WERI-Rb-1 (cell line): ENCODE measurements at places on chromosomes 1 and 21.

GRCh38 chr1:4549930-4550329 lies 104.5 kb upstream of the AJAP1 start:
- no peak for DNase-seq

- DNase-seq, result no peak
Measured at GRCh38 chr1:113858982-113859381, 12.5 kb downstream of the PTPN22 start.

DNA sequence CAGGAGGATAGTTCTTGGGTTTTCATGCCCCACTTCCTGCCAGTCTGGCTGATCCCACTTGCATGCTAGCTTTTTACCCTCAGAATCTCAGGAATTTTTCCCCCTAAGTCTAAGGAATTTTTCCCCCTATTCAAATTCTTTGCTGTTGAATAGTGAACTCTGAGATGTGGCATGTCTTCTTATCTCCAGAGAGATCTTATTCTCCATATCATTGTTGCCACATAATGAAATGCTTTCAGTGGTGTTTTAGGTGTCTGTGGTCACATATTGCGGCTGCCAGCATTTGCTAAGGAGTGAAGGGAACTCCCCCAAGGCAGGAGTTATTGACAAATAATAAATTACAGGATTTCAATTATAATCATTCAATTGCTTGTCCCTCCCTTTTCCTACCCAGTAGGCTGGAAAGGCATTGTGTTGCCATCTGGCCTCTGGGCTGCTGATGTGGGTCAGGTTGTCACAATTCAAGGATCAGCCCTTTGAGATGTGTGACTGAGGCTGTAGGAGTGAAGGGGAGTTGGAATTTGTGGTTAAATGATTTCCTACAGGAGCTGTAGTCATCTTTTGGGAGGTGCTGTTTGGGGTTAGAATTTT lies 3.9 kb upstream of the FLG start:
- DNase-seq, result no peak

DNA sequence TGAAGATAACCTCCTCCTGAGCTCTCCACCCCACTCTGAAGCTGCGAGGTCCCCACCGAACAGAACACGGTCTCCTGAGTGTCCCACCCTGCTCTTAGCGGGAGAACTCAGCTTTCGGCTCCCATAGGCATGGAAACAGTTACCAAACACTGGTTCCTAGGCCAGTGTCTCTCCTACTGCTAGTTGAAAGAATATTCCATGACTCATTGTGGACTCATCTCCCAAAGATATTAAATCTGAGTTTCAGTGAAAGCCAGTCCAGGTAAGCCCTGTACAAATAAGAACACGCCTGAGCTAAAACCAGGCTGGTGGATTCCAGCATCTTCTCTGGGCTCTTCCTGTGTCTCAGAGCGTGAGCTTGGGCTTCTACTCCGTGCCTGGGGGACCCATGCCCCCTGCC lies 107.5 kb upstream of the CLDN14 start:
- no peak for DNase-seq

DNA sequence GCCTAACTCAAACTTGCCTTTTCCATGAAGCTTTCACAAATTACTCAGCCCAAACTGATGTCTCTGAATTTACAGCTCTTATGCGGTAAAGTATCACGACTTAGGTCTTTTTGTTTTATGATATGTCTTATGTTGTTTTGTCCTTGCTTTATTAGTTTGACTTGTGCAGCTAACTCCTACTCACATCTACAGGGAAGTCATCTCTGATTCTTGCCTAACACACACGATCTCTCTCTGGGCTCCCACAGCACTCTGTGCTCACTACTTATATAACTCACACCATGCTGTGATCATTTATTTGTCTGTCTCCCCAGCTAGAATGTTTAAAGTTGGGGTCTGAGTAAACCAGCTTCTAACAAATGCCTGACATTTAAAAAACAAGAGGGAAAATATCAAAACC lies 9.3 kb upstream of the PI4KB start:
- DNase-seq, result no peak

DNA sequence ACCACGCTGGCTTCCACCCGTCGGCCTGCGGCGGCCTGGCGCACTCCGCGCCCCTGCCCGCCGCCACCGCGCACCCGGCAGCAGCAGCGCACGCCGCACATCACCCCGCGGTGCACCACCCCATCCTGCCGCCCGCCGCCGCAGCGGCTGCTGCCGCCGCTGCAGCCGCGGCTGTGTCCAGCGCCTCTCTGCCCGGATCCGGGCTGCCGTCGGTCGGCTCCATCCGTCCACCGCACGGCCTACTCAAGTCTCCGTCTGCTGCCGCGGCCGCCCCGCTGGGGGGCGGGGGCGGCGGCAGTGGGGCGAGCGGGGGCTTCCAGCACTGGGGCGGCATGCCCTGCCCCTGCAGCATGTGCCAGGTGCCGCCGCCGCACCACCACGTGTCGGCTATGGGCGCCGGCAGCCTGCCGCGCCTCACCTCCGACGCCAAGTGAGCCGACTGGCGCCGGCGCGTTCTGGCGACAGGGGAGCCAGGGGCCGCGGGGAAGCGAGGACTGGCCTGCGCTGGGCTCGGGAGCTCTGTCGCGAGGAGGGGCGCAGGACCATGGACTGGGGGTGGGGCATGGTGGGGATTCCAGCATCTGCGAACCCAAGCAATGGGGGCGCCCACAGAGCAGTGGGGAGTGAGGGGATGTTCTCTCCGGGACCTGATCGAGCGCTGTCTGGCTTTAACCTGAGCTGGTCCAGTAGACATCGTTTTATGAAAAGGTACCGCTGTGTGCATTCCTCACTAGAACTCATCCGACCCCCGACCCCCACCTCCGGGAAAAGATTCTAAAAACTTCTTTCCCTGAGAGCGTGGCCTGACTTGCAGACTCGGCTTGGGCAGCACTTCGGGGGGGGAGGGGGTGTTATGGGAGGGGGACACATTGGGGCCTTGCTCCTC lies 1.9 kb downstream of the OLIG2 start:
- DNase-seq, result no peak

GRCh38 chr1:59070610-59071009 lies 226.3 kb upstream of the FGGY start:
- DNase-seq, result no peak

GRCh38 chr1:211648980-211649934 lies 26.2 kb downstream of the NEK2 start:
- peak; percentile 62 for DNase-seq

DNA sequence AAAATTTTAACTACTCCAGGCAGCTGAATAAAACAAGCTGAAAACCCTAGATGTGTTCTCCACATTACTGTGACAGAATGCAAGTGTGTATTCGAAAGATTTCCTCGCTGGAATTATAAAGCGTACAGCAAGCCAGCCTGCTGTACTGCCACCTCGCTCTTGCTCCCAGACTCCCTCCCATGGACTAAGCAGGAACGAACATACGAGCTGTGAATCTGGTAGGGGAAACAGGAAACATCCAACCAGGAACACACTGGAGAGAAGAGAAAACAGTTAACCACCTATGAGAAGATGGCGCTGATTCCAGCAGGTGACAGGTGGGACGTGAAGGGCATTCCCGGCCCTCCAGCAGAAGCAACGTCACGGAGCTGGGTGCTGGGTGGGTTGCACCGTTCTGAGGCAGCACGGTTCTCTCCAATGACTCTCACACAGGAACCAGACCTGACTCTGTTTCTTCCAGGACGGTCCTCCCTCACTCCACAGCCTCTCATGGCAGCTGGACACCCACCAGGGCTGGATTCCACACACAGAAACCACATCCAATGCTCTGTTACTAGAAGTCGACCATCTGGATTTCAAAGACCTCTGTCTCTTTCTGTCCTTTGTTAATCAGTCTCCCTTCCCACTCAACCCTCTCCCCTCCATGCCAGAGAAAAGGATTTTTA lies 219.2 kb downstream of the RERE start:
- DNase-seq, result peak; percentile 78

- DNase-seq, result no peak
Measured at GRCh38 chr1:25727088-25727487, 72.9 kb upstream of the SELENON start.

DNA sequence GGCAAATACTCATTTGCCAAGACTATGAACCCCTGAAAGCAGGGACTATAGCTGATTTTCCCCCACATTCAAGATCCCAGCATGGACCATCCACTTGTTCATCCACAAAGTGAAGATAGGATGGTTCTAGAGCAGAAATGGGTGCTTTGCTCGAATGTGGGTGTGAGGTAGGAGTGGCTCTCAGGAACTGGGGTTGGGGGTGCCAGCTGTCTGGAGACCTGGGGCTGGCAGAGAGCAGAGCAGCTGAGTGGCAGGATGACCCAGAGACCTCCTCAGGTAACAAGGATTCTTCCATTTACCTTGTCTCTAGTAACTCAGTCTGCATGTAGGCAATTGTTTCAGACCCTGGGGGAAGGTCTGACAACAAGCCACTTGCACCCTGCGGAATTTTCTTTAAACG lies 6.0 kb downstream of the S100A9 start:
- peak; percentile 5 for DNase-seq

- peak; percentile 94 for DNase-seq
Measured at GRCh38 chr1:202807926-202808757, at the start of gene KDM5B. KDM5B (minus strand) TSS chr1:202808421; CDS start chr1:202808305, 116 bp downstream.

DNA sequence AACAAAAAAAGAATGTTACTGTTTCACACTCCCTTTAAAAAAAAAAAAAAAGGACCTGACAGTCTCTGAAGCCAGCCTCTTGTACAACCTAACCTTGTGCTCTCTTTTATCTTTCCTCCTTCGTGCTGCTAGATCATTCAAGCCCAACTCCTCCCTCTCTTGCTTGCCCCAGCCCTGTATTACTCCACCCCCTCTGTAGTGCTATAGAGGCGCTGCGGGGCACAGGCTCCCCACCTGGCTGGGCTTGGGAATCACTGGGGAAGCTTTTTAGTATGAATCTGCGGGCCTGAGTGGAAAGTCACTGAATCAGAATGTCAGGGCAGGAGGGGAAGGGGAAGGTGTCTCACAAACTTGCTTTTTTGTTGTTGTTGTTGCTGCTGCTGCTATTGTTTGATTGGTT lies 383.7 kb upstream of the CAMK1G start:
- peak; percentile 48 for DNase-seq

DNA sequence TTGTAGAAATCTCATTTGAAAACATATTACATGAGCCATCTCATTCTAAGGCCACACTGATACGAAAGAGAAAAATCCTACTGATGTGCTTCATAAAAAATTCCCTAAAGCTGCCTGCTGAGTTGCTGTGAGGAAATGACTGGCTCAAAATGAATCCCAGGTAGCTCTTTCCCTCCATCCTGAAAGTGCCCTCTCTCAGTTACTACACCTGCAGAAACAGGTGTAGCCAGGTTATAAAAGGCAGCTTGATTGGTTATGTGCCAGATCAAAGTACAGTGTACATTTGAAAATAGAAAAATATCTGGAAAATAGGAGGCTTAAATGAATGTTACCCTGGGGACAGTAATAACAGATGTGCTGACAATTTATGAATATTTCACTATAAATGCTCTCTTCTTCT lies 833.4 kb upstream of the ADGRL4 start:
- no peak for DNase-seq

DNA sequence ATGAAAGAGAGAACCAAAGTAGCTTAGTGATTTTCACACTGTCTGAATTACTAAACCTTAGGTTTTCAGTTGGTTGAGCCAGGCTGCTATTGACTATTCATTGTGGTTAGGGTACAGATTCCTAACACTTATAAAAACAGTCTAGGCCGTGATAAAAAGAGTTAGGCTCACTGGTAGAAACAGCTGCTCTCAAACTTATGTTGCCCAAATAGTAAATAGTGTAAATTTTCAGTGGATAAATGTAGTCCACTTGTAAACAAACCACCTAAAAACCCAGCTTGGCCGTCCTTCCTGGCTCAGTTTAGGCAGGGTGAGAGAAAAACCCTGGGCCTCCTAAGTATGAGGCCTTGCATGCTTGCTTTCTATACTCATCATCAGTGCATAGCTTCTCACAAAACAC lies 34.9 kb downstream of the ARID1A start:
- no peak for DNase-seq

- DNase-seq, result no peak
Measured at GRCh38 chr1:198726455-198726854, 87.6 kb downstream of the PTPRC start.

- peak; percentile 61 for DNase-seq
Measured at GRCh38 chr1:154837034-154837671, 32.9 kb downstream of the KCNN3 start.

DNA sequence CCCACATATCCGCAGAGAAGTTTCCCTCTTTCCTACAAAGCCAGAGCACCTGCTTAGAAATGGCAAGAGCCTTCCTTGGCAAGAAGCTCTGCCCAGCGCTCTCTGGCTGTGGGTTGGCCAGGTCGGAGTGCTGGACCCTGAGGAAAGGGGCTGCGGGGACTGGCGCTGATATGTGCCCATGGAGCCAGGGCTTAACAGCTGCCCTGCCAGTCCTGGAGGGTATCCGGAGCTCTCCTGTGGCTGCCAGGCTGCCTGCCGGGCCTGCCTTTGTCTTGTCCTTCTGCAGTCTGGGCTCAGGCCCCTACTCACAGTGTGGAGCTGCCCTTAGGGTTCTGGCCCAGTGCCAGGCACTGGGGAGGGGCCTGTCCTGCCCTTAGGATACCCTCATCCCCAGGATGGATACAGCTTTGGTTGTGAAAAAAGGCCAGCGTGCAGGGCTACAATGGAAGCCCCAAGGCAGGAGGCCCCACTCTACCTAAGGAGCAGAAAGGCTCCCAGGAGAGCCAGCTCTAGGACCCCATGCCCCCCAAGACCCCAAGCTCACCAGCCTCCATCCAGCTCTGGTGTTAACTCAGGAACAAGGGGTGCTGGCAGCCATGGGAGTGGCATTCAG lies 43.4 kb downstream of the KIAA1614 start:
- no peak for DNase-seq

- no peak for DNase-seq
Measured at GRCh38 chr1:108190686-108191416, 9.3 kb downstream of the SLC25A24 start.

GRCh38 chr1:96865731-96866685 lies 144.4 kb downstream of the PTBP2 start:
- DNase-seq, result no peak

- DNase-seq, result peak; percentile 26
Measured at GRCh38 chr1:224106568-224107281, 7.2 kb upstream of the FBXO28 start.

DNA sequence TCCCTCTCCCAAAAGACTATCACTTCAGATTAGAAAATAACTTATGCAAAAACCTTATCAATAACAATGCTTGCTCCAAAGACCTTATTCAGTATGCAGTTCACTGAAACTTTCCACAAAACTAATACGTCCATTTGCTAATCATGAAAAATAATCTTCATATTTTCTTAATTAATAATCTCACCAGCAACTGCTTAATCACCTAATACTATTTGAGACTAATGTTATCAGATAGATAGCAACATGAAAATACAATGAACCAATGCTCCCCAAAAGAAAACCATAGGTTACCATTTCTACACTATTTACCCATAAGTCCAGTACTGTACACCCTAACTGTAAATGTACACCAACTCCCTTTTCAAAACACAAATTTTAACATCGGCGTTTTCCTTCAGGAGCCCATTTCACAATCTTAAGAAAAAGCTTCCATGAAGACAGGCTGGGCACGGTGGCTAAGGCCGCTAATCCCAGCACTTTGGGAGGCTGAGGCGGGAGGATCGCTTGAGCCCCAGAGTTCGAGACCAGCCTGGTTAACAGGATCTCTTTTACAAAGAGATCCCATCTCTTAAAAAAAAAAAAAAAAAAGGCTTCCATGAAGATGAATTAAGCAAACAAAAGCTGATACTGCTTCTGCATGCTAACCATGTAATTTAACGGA lies 1.7 kb downstream of the GNB1 start:
- no peak for DNase-seq
